ENCODE measurements at places on chromosomes 7 and 10.

- no peak for DNase-seq
Measured at GRCh38 chr10:70169011-70169410, 1.3 kb downstream of the SAR1A start.

- DNase-seq = no peak
Measured at GRCh38 chr10:115844591-115844990, 428.4 kb downstream of the GFRA1 start.

DNA sequence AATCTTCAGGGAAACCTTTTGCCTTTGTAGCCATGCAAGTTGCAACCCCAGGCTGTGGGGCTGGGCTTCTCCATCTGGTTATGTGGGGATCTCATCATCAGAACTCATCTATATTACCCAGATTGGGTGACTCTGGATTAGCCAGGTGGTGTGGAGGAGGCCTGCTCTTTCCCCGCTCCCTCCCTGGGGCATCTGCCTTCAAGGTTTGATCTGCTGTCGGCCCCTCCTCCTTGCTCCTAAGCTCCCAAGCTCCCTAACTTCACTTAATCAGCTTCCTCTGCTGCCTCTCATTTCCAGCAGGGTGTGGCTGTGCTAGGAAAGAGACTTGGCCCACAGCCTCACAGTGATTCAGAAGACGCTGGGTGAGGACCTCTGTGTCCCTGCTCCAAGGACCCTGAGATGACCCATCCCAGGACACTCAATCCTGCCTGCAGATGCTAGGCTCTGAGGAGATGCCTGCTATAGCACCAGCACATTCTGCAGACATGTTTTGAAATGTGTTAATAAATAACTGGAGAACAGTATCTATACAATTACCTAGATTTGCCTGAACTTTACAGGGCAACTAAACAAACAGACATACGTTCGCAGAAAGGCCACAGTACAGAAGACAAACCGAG lies 392.1 kb upstream of the PODXL start:
- no peak for DNase-seq

- DNase-seq = no peak
Measured at GRCh38 chr10:75186310-75186709, 24.3 kb upstream of the VDAC2 start.

GRCh38 chr10:88901206-88901983 lies 21.4 kb downstream of the STAMBPL1 start:
- DNase-seq = no peak

GRCh38 chr7:77459311-77459726 lies 43.2 kb upstream of the GSAP start:
- DNase-seq = no peak

DNA sequence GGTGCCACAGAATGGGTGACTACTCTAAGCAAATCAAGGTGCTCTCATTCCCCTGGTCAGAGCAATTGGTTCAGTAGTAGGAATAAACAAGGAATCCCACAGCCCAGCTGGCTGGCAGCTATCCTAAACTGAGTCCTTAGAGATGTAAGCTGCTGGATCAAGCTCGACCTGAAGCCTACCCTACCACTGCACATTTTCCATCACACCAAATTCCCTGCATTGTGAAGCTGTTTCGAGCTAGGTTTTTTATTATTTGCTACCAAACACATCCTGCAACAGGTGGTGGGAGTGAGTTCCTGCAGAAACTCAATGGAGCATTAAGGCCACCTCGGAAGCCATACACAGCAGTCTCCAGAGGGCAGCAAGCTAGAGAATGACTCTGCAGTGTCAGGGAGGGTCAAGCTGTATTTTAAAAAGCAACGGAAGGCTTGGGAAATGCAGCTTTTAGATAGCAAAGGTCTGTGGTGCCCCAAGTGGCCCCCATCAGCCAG lies 33.7 kb upstream of the TNRC18 start:
- DNase-seq = no peak

DNA sequence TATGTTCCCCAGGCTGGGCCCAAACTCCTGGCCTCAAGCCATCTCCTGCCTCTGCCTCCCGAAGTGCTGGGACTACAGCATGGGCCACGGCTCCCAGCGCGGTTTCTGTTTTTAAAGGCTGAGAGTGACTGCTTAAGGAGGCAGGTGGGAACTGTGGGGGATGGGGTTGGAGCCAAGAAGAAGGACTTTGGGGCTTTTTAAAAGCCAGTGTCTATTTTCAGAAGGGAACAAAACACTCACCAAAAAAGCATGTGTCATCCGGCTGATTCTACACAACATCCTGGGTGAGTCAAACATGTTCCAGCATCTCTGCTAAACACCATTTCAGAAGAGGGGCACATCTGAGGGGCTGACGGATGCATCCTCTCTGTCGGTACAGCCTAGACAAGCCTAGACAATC lies 824.5 kb downstream of the TYW1 start:
- DNase-seq = no peak

DNA sequence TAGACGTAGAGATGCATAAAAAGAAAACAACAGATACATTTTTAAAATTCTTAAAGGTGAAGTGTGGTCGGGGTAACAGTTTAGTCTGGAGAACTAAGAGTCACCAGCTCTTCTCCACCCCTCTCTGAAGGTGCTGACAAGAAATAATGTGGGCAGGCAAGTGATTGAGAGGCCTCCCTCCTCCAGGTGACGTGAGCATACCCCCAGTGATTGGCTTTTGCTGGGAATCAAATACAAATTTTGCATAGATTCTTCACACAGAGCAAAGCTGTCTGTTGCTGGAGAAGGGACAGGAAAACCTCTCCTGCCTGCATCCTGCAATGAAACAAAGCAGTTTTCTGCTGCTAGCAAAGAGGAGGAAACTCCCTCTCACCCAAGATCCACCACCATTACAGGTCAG lies 115.0 kb downstream of the DGKB start:
- DNase-seq = no peak

GRCh38 chr7:31125171-31125570 lies 73.1 kb downstream of the ADCYAP1R1 start:
- DNase-seq = no peak

GRCh38 chr7:124351950-124352349 lies 319.1 kb upstream of the TMEM229A start:
- no peak for DNase-seq

DNA sequence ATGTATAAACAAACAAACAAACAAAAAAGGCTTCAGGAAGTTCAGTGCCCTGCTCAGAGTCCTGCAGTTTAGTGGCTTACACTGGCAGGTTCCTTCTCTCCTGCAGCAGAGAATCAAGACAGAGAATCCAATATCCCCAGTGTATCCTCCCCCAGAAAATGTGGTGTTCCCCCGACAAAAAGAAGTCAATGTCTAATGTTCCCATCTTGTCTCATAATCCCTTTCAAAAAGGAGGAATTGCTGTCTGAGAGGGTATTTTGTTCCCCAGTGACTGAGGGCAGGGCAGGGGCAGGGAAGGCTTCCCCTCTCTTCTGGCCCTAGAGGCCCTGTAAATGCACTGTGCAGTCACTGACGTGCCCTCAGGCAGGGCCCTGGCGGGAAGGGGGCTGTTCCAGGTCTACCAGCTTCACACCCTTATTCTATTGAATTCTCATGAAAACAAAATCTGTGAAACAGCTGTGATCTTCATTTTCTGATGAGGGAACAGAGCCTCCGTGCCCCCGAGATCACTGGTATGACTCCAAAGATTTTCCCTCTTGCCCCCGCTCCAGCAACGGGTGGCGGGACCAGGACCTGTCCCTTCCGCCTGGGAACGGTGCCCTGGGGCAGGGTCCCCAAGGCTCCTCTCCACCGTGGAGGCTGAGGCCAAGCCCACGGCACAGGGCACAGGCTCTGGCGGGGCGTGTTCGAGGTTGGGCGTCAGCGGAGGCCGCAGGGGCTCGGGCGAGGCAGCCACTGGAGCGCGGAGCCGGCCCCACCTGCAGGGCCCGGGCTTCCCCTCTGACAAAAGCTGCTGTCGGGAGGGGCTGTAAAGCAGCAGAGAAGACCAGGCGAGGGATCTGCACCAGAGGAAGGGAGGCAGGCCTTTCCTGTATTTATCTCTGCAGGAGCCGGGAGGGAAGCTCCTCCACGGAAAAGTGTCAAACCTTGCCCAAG lies 13.4 kb upstream of the WDFY4 start:
- DNase-seq = no peak

GRCh38 chr10:132498562-132499366 lies 38.8 kb upstream of the INPP5A start:
- DNase-seq = no peak

DNA sequence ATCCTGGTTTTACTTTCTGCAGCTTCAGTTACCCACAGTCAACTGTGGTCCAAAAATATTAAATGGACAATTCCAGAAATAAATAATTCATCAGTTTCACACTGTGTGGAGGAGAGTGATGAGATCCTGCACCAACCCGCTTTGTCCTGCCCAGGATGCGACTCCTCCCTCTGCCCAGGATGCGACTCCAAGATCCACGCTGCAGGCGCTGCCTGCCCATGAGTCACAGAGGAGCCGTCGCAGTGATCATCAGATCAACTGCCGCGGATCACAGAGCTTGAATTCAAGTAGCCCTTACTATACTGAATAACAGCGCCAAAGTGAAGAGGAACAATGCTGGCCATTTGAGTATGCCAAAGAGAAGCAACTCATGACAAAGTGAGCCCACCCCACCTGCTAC lies 61.5 kb downstream of the GRB10 start:
- no peak for DNase-seq

GRCh38 chr7:93374345-93374940 lies 142.3 kb downstream of the VPS50 start:
- DNase-seq = no peak

- DNase-seq = no peak
Measured at GRCh38 chr10:60114765-60115586, 208.6 kb upstream of the CCDC6 start.

GRCh38 chr10:70911386-70911785 lies 23.0 kb upstream of the PCBD1 start:
- DNase-seq = no peak

- DNase-seq = no peak
Measured at GRCh38 chr10:11010582-11010981, 7.1 kb upstream of the CELF2 start.

GRCh38 chr10:80894311-80894791 lies 356.6 kb downstream of the SH2D4B start:
- DNase-seq = no peak

DNA sequence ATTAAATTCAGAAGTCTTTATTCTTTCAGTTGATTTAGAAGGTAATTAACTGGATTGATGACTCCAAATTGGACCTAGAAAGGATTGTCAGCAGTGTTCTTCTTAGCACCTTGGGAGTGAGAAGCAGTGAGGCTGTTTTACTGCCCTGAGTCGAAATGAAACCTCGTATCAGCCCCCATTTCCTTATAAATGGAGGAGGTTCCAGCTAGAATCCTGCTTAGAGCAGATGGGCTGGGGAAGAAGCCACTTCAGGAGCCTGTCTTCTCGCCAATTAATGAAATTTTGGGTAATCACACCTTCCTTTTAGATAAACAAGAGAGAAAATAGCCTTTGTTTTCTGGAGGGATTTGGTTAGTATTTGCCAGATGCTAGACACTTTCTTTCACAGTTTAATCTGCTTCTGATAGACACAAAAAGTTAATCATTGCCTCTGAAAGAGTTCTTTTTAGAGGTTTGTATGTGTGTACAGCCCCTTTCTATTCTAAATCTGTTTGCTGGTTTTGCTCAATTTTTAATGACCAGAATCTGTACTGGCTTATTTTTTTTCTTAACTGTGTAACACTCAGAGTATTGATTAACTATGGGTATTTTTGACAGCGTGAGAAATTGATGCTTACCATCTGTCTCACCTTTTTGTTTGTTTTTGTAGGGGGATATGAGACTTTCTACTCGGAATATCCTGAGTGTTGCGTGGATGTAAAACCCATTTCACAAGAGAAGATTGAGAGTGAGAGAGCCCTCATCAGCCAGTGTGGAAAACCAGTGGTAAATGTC lies 4.6 kb downstream of the DUSP5 start:
- no peak for DNase-seq

- no peak for DNase-seq
Measured at GRCh38 chr10:122475100-122475499, 13.7 kb downstream of the HTRA1 start.

GRCh38 chr7:156356551-156356950 lies 284.0 kb upstream of the RNF32 start:
- DNase-seq = no peak

DNA sequence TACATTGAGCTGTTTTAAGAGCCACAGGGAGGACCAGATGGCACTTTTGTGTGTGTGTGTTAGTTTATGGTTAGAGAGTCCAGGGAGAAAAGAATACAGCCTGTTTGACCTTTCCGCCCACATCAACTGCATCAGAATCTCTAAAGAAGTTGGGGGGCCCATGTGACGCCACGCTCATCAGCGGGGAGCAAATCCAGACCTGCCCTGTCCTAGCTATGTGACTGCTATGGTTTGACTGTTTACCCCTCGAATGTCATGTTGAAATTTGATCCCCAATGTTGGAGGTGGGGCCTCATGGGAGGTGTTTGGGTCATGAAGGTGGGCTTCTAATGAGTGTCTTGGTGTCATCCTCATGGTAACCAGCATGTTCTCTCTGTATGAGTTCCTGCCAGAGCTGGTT lies 128.0 kb downstream of the ADRA2A start:
- DNase-seq = no peak

DNA sequence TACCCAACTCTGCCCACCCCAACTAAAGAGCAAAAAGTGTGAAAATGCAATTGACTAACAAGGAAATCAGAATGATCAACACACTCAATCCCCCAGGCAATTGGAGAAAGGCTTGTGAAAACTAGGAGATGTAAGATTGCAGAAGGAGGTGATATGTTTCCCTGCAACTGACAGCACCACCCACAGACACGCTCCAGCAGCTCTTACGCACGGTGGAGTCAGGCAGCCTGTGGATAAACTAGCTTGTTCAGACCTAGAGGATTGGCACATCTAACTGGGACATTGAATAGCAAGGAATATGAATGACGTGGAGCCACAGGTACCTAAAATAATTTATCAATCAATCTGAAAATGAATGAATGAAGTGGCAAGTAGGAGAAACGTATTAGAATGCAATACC lies 125.7 kb upstream of the MYO3A start:
- DNase-seq = no peak

- DNase-seq = no peak
Measured at GRCh38 chr7:157875230-157876179, 538.7 kb downstream of the DNAJB6 start.

GRCh38 chr7:31106303-31107105 lies 54.4 kb downstream of the ADCYAP1R1 start:
- DNase-seq = no peak

DNA sequence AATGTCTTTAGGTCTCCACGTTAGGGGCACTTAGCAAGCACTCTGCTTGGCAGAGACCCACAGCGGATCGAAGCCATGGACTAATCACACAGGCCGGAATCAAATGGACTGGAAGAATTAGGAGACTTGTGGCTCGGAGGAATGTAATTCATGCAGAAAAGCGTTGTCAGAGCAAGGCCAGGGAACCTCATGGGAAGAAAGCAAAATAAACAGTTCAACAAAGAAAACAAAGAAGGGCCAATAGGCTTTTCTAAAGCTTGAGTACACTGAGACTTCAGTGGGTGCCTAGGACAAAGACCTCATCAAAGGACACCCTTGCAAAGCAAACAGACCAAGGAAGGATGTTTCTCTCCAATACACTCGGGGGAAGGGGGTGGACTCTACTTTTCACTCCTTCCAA lies 171.1 kb downstream of the GLI3 start:
- no peak for DNase-seq

- DNase-seq = no peak
Measured at GRCh38 chr10:124736491-124737136, 7.6 kb downstream of the FAM53B start.

- no peak for DNase-seq
Measured at GRCh38 chr7:148852272-148852671, 31.8 kb downstream of the EZH2 start.
